GM06990 (cell line): ENCODE measurements at places on chromosomes 16 and 17.

DNA sequence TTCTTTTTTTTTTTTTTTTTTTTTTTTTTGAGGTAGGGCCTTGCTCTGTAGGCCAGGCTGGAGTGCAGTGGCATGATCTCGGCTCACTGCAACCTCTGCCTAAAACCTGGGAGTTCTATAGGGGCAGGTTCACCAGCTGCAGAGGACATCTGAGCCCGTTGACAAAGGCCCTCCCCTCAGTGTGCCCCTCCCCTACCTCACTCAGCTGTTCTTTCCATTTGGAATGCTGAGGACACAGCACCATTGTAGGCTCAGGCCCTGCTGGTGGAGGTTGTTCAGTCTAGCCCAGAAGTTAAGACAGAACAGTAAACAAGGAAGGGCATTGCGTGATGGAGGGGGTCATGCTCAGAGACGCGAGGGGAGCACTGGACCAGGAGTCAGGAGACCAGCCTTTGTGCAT is 21.8 kb upstream of the KIF19 start:
- DNase-seq = no peak

DNA sequence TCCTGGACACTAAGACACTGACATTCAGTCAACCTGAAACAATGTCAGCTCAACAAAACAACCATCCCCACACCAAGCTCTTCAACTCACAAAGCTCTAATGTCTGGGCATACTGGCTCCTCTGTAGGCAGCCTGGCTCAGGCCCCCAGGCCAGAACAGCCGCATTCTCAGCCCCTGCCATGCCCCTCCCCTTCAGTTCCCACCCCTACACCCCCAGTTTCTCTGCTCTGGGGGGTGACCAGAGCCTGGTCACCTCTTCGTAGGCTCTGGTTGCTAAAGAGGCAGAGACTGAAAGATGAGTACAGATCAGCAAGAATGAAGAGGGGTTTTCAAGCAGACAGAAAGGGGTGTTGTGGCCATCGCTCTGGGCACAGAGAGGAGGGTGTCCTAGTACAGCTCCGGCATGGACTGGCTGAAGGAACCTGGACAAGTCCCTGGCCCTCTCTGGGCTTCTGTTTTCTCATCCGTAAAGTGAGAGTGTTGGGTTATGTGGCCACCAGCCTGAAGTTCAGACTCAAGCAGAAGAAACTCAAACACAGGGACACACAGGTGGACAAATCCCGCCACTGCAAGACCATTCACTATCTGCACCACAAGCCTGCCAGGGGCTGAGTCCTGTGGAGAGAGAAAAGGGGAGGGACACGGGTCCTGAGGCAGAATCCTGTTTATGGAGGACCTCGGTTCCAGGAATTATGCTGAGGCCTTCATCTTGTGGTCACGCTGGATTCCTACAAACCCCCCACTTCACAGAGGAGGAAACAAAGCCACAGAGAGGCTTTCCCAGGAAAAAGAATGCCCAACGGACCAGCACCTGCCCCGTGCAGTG is 987 bp upstream of the SLC4A1 start:
- DNase-seq = no peak

GRCh38 chr17:59492091-59492451 is 73.3 kb upstream of the DHX40 start:
- no peak for DNase-seq

DNA sequence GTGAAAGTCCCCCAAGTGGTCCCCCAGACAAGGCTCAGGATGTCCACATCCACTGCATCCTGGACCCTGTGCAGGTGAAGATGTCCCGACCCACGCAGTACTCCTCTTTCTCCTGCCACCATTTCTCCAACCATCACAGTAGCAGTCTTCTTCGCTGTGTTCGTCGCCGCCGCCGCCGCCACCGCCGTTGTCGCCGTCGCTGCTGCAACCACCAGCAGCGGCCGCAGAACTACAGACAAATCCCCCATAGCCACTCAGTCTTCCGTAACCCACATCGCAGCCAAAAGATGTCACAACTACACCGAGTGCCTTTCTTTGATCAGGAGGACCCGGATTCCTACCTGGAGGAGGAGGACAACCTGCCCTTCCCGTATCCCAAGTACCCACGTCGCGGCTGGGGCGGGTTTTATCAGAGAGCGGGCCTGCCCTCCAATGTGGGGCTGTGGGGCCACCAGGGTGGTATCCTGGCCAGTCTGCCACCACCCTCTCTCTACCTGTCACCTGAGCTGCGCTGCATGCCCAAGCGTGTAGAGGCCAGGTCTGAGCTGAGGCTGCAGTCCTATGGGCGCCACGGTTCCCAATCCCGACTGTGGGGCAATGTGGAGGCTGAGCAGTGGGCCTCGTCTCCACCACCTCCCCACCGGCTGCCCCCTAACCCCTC is 917 bp downstream of the SPEM2 start:
- DNase-seq = no peak

- no peak for DNase-seq
Observed at GRCh38 chr16:76052725-76053124, 224.5 kb upstream of the CNTNAP4 start.

DNA sequence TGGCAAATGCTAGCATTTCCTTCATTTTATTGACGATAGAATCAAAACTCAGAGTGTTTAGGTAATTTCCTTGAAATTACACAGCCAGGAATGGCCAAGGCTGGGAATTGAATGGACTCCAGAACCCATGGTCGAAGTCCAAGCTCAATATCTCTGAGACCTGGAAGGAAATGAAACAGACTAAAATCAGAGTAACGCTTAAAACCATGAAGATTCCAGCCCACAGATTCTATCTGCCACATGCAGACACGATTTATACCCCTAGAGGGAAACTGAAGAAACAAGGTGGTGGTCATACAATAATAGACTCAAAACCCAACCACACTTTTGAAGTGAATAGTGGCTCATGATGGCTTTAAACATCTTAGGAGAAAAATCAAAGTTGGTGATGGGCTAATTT is 95.6 kb downstream of the PRKCA start:
- DNase-seq = no peak

- no peak for DNase-seq
Observed at GRCh38 chr17:20203018-20203417, 193.9 kb downstream of the SPECC1 start.

- DNase-seq = no peak
Observed at GRCh38 chr17:71360301-71360700, 760.5 kb upstream of the SOX9 start.

GRCh38 chr17:41402161-41402560 is 4.8 kb upstream of the KRT31 start:
- no peak for DNase-seq

GRCh38 chr16:86608301-86608747 is 30.0 kb downstream of the FOXL1 start:
- DNase-seq = no peak

DNA sequence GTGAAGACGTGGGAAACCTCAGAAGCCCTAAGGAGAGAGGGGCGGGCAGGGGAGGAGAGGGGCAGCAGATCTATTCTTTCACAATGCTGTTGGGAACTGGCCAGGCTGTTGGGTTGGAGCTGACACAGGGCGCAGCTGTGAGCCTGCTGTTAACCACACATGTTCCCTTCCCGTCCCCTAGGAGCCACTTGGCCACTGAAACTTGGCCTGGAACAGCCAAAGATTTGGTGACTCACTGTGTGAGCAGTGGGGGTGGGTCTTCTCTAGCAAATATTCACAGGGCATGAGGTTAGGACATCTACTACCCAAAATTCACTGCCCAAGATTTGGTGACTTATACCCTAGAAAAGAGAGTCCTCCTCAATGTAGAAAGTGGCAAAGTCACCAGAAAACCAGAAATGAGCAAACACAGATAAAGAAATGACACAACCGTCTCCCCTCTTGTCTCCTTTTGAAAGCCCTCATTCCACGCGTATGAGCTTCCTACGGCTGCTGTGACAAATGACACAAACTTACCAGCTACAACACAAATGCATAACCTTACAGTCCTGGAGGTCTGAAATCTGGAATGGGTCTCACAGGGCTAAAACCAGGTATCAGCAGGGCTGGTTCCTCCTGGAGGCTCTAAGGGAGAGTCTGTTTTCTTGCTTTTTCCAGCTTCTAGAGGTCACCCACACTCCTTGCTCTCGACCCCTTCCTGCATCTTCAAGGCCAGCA is 6.3 kb downstream of the TBC1D16 start:
- no peak for DNase-seq

DNA sequence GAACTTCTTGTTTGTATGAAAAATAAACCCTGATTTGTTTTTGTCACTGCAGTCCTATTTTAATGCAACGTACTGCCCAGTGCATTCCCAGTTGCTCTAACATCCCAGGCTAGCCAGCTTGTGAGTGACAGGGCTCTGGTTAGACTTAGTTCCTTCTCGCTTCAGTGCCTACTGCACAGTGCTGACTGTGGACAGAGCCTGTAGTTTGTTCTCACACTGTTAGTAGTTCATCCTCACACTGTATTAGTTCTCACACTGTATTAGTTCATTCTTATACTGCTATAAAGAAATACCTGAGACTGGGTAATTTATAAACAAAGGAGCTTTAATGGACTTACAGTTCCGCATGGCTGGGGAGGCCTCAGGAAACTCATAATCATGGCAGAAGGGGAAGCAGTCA is 116.6 kb upstream of the SALL1 start:
- DNase-seq = no peak

DNA sequence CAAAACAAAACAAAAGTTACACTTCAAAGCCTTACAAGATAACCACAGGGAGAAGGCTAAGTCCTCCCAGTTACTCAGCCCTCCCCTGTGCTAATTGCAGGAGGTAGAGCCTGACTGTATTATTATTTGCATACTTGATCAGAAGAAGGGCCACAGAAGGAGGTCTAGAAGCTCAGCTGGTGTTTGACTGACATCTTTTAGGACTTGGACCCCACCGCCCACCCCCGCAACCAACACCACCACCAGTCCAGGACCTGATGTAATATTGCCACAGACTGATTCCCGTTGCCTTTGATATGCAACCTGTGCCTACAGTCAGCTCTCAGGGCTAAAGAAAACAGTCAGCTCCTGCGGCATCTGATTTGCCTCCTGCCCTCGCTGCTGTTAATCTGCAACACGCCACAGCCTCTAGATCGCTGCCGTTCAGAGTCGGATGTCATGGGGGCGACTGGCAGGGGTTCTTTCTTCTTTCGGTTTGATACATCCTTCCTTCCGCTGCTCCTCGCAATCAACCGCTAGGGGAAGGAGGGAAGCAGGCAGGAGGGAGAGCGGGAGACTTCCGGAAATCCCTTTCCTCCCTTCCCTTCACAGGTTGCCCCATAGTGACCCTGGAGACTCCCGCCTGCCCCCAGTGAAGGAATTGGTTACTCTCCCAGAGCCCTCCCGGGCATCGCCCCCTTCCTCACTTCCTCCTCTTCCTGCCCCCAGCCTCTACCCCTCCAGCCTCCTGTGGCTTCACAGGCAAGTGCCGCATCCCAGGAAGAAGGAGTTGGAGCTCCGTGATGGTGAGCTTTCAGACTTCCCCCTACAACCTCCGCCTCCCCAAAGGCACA is 90.5 kb upstream of the SOX9 start:
- DNase-seq = peak; percentile 79

DNA sequence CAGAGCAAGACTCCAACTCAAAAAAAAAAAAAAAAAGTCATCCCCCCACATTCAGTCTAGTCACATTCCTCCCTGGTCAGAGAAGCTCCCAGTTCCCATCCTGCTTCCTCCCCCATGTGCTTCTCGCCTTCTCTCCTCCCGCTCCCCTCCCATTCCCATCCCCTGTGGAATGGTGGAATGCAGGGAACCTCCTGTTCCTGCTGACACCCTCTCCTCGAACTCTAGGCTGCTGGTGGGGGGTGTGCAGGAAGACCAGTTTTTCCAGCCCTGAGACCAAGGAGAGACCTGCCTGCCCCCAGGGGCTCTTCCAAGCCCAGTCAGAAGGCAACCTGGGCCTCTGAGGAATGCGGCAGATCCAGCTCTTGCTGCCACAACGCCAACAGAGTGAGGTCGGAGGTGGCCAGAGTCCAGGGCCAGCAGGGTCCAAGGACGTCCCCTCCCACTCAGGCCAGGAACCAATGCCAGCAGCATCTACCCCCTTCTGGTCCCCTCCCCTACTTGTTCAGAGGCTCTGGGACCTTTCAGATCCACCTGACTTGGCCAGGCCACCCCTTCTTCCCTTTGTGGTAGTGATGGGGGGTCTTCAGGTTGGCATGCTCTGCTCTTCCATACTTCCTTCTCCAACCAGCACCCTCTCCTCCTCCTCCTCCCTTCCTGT is 39.3 kb upstream of the TAC4 start:
- no peak for DNase-seq

DNA sequence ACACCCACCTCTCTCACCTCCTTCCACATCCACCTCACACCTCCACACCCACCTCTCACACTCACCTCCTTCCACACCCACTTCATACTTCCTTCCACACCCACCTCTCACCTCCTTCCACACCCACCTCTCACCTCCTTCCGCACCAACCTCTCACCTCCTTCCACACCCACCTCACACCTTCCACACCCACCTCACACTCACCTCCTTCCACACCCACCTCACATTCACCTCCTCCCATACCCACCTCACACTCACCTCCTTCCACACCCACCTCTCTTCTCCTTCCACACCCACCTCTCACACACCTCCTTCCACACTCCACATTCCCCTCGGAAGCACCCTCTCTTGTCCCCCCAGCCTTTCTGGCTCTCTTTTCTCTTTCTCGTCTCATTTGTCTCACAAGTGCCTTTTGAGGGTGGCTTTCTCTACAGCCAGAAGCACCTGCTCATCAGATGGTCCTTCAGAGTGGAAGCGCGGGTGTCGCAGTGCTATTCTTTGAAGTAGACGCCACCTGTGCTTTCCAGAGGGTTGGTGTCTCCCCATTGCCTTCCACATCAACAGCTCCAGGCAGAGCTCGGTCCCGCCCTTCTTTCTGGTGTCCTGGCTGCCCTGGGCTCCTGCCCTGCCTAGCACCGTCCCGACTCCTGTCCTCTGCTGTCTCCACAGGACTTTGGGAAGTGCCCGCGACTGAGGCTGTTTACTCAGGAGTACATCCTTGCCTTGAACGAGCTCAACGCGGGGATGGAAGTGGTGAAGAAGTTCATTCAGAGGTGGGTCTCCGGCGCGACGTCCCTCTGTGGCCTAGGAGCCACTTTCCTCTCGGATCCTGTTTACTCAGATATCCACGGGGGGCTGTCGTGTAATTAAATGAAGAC is 109.4 kb upstream of the PLCG2 start:
- DNase-seq = no peak

DNA sequence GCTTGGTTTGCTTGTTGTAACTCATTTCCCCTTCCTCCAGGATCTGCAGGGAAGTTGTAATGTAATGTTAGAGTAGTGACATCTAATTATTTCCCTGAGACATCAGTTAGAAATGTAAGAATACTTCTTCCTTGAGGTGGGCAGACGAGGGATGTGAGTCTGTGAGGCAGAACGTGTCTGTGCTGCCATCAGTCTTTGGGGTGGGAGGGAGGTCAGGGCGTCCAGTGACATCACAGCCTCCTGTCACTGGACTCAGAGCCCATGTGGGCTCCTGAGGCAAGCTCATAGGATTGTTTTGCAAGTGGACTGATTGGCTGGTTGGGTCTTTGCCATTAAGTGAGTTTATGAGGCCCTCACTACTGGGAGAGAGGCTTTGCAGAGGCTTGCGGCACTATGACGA is 188.8 kb downstream of the CCDC182 start:
- DNase-seq = no peak

GRCh38 chr16:83266848-83267553 is 540.8 kb upstream of the HSBP1 start:
- DNase-seq = no peak
